Cardiac muscle cell (in vitro differentiated cells and primary cell): ENCODE measurements at places on chromosomes 2 and 18. TPM values are rescaled to one million over a fixed set of nuclear protein-coding genes. Genes with fewer than 3 reads are reported as not detected.

CYP27C1 gene
- polyA plus RNA-seq = 3.4 and 3.6 TPM in 2 replicates

SLC8A1 gene
- 103 and 173 TPM in 2 replicates for polyA plus RNA-seq

ANKRD30BL gene
- polyA plus RNA-seq = not detected in 2 replicates

TTR gene
- polyA plus RNA-seq = 2.7 TPM in 1 of 2 replicates, not detected in the other

GALNT5 gene
- polyA plus RNA-seq = 1.3 and 1.8 TPM in 2 replicates

NT5DC4 gene
- not detected in 2 replicates for polyA plus RNA-seq

GDF7 gene
- polyA plus RNA-seq = 0.05 and 0.09 TPM in 2 replicates

DSC2 gene
- 15.9 and 19.8 TPM in 2 replicates for polyA plus RNA-seq

TBR1 gene
- polyA plus RNA-seq = 0.19 TPM in 1 of 2 replicates, not detected in the other
